ENCODE measurements at places on chromosomes 3 and 15.

- no peak for DNase-seq
Measured at GRCh38 chr15:90882781-90883525, 1.4 kb upstream of the FES start.

DNA sequence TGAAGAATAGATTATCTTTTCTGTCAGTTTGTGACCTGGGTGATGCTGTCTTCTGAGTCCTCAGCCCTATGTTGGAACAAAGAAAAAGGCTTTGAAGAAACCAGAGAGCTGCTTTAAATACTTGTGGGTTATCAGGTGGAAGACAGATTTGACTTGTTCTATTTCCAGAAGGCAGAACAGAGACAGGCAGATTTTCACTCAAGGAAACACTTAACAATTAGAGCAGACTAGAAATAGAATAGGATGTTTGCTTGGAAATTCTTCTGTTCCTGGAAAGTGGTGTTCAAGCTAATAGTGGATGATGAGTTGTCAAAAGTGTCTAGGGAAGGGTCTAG is 219.4 kb downstream of the UBE2E2 start:
- no peak for DNase-seq

GRCh38 chr3:63976872-63977200 is 46.5 kb downstream of the PSMD6 start:
- no peak for DNase-seq

DNA sequence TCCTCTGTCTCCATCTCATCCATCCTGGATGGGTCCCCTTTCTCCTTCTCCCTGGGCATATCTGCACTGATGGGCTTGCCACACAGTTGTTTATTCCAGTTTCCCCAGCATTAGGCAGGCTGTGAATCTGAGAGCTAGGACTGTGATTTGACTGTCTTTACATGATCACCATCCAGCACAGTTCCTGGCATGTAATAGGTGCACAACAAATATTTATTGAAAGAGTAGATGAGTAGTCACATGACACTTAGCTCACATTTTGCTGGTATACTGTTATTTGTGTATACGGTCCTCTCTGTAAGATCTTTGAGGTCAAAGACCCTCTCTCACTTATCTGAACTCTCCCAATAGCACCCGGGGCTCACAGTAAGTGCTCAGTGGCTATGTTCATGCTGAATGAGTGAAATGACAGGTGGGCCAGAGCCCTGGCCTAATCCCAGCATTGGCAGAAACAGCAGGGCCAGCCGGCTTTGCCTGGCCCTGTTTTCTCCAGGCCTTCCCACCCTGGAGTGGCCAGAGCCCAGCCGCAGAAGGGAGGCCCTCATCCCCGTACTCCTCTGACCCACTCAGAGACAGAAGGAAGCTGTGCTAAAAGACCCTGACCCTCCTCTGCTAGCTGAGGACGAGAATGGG is 16.2 kb upstream of the BAHD1 start:
- no peak for DNase-seq

DNA sequence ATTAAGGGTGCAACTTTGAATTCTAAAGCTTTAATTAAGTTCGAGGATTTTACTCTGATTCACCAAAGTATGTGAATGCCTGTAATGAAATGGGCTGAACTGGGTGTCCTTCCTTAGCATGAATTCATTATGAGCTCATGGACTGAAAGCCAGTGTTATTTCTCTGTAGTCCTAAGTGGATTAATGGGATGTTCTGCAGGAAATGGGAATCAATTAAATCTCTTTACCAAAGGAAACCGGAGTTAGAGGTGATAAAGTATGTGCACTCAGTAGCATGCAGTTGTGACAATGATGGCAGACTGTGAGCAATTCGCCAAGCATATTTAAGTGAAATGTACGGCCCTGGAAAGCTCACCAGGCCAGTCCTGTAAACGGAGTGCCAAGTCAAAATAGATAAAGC is 138.7 kb downstream of the CHL1 start:
- no peak for DNase-seq

DNA sequence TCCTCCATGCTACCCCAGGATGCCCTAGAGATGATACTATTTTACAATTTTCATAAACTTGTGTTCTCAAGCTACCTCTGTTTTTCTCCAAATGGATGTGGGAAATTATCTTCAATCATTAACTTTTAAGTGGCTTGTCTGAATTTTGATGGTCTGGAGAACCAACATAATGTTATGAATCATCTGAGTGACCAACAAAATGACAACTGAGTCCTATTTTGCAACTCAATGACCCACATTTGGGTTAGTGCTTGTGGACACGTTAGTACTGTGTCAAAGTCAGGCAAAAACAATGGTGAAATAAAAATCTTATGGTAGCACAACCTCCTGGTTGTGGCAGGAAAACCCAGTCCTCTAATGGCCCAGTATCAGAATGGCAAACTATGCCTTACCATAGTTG is 352.4 kb upstream of the ZNF385D start:
- DNase-seq, result no peak

- DNase-seq, result no peak
Measured at GRCh38 chr15:62469478-62469873, 304.4 kb upstream of the C2CD4B start.

DNA sequence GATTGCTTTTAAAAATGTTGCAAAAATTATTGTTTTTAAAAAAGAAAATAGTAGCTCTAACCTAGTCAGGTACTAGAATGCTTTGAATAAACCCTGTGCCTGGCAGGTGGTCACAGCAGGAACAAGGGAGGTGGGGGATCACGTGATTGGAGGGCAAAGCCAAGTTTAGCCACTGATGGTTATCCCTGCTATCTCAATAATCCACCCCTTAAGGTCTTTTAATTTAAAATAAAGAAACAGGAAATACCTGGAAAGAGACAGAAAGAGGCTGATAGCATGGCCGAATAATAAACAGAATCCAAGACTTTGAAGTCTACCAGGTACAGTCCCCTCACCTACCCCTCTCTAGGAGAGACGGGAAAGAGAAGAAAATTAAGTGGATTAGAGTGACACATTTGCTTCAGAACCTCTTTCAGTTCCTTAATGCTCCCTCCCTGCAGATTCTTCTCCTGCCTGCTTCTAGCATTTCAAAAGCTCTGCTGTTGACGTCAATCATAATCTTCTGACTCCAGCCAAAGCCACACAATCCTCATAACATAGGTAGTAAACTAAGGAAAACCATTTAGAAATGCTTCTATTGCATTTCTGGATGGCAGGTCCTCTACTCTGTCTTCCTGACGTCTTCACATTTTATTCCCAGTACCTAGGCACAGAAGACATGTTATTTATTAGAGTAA is 303.4 kb upstream of the MME start:
- DNase-seq, result no peak

- no peak for DNase-seq
Measured at GRCh38 chr3:181690769-181691168, 21.0 kb upstream of the SOX2 start.

- no peak for DNase-seq
Measured at GRCh38 chr15:72302955-72303354, 17.0 kb downstream of the CELF6 start.

GRCh38 chr15:76234337-76234889 is 76.9 kb downstream of the ETFA start:
- no peak for DNase-seq

Data from foreskin keratinocyte (primary cell).